Pancreas (tissue), 10 donors: ENCODE measurements at places on chromosomes 1 and 21. TPM values are rescaled to one million over a fixed set of nuclear protein-coding genes. Genes with fewer than 3 reads are reported as not detected.

DNA sequence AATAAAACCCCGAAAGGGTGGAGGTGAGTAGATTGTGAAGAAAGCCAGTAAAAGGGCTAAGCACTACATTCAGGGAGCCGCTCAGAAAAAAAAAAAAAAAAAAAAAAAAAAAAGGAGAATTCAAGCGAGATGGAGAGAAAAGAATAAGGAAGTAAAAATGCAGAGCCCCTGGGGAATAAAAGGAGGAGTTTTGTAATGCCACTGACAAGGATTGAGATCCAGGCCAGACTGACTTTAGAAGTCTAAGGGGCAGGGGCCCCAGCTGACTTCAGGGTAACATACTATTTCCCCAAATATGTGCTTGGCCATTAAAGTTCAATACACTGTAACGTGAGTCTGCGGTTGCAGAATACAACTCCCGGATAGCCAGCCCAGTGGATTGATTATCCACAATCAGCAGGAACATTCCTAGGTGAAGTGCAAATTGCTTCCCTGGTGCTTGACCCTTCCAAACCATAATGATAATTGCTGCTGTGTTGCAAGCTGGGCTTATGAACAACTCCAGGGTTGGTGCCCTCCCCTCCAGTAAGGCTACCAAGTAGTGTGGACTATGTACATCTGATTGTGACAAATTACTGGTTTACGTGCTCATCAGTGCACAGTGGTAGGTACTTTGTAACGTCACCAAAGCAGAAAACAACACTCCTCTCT is 30.7 kb upstream of the RRP15 start:
- H3K4me1 ChIP-seq, result no peaks in the 10 kb centered on the region
- no peaks in the 10 kb centered on the region for H3K36me3 ChIP-seq
- no peak for DNase-seq
- H3K4me3 ChIP-seq, result no peak overlapping the region
- no peak overlapping the region for H3K27ac ChIP-seq

Gene OLFML3
- 11.3 TPM for polyA plus RNA-seq

GRCh38 chr1:6770751-6771440 is 14.4 kb upstream of the CAMTA1 start:
- no peaks in the 10 kb centered on the region for H3K36me3 ChIP-seq
- no peak for DNase-seq
- H3K27ac ChIP-seq, result no peak overlapping the region
- H3K27me3 ChIP-seq, result no peaks in the 10 kb centered on the region
- no peaks in the 10 kb centered on the region for H3K4me1 ChIP-seq

Gene SLC5A3
- 0.49 TPM for polyA plus RNA-seq

GRCh38 chr1:86419277-86419903 is 4.6 kb upstream of the CLCA2 start:
- H3K4me3 ChIP-seq, result no peak overlapping the region
- H3K27ac ChIP-seq, result no peak overlapping the region
- H3K27me3 ChIP-seq, result no peaks in the 10 kb centered on the region

Gene FAM72D
- 0.21 TPM for polyA plus RNA-seq

Gene PTPN7
- polyA plus RNA-seq, result 1.2 TPM

DNA sequence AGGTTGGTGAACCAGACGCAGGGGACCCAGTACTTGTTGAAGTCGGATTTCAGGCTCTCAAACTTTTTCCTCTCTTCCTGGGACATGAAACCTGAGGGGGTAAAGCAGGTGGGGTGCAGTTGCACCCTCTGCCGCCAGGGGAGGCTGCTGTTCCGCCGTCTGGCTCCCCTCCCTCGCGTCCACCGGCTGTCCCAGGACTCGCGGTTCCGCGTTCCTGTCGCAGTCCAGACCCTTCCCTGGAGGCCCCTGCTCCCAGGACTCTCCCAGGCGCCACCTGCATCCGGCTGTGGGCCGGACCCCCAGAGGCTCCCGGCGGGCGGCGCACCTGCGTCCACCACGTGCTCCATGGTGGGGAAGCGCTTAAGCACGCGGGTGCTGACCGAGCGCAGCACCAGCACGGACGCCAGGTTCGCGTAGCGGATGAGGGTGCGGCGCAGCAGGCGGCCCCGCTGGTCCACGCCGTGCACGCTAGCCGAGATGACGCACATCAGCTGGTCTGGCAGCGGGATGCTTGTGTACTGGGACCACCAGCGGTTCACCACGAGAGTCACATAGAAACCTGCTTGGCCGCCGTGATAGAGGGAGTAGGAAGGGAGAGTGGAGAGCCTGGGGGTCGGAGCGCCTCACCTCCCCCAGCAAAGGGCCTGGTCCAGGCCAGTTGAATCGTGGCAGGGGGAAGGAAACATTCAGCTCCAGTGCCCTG is 1.7 kb downstream of the BEST4 start:
- no peaks in the 10 kb centered on the region for H3K4me1 ChIP-seq
- peak overlapping the region; percentile 34 for H3K4me3 ChIP-seq
- no peaks in the 10 kb centered on the region for H3K36me3 ChIP-seq
- H3K27me3 ChIP-seq, result no peaks in the 10 kb centered on the region
- DNase-seq, result peak; percentile 73

Gene MYOG
- 0.07 TPM for polyA plus RNA-seq

GRCh38 chr21:42820616-42821465 is 58.5 kb downstream of the WDR4 start:
- no peak for DNase-seq
- no peaks in the 10 kb centered on the region for H3K4me1 ChIP-seq
- H3K27me3 ChIP-seq, result no peaks in the 10 kb centered on the region
- H3K36me3 ChIP-seq, result no peaks in the 10 kb centered on the region
- no peak overlapping the region for H3K4me3 ChIP-seq

Gene ELAPOR1
- polyA plus RNA-seq, result 82.8 TPM

GRCh38 chr1:37305841-37306240 is 168.5 kb upstream of the ZC3H12A start:
- H3K4me1 ChIP-seq, result no peaks in the 10 kb centered on the region
- no peak for DNase-seq
- no peak overlapping the region for H3K4me3 ChIP-seq
- no peak overlapping the region for H3K27ac ChIP-seq

GRCh38 chr1:156886583-156887281 is 6.8 kb upstream of the PEAR1 start:
- no peaks in the 10 kb centered on the region for H3K36me3 ChIP-seq
- no peak for DNase-seq
- H3K27me3 ChIP-seq, result no peaks in the 10 kb centered on the region
- no peak overlapping the region for H3K4me3 ChIP-seq
- no peaks in the 10 kb centered on the region for H3K4me1 ChIP-seq

Gene TENT5C
- 19.1 TPM for polyA plus RNA-seq

Gene FBLIM1
- polyA plus RNA-seq, result 36.8 TPM

GRCh38 chr1:27144920-27145661 is 9.8 kb downstream of the SLC9A1 start:
- H3K36me3 ChIP-seq, result no peaks in the 10 kb centered on the region
- H3K27me3 ChIP-seq, result no peaks in the 10 kb centered on the region
- H3K27ac ChIP-seq, result no peak overlapping the region
- H3K4me1 ChIP-seq, result no peaks in the 10 kb centered on the region

GRCh38 chr1:183159960-183160359 is 26.1 kb upstream of the LAMC2 start:
- no peaks in the 10 kb centered on the region for H3K36me3 ChIP-seq
- H3K4me1 ChIP-seq, result no peaks in the 10 kb centered on the region
- no peaks in the 10 kb centered on the region for H3K27me3 ChIP-seq
- H3K27ac ChIP-seq, result no peak overlapping the region
- DNase-seq, result peak; percentile 22
- no peak overlapping the region for H3K4me3 ChIP-seq

Gene RXFP4
- not detected for polyA plus RNA-seq

DNA sequence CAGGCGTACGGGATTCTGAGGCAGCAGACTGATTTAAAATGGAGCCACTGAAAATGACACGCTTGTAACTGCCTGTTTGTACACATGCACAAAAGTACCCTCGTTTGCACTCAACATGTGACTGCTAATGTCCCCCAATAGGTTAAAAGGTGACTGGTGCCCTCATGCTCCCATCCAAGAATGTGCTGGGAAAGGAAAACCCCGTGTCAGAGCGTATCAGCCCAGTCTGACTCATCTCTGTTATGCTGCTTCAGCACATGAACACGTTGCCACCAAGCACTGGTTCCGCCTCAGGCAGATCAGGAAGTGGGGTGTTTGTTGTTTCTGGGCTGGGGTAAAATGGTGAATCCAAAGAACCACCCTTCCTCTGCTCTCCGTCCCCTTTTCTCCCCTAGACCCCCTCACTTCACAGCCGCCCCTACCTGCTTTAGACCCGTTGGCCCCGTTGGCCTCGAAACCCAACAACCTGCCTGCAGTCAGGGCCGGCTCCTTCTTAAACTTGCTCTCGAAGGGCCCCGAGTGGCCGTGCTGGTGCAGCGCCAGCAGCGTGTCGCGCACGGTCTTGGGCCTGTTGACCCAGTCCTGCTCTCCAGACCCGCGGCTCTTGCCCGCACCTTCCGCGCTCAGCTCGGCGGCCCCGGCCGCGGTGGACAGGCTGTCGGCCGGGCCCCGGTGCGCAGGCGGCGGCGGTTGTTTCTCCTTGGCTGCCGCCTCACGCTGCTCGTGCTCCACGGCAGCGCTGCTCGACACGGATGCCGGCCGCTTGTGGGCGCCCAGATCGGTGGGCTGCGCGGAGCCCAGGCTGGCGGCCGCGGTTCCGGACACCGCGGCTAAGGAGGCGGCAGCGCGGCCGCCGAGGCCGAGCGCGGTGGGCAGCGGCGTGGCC is 1.7 kb downstream of the IRF2BP2 start:
- H3K27me3 ChIP-seq, result no peaks in the 10 kb centered on the region
- H3K36me3 ChIP-seq, result no peaks in the 10 kb centered on the region
- peak; percentile 82 for DNase-seq
- peaks cover 21% of the 10 kb centered on the region for H3K4me1 ChIP-seq
- peak overlapping the region; percentile 96 for H3K4me3 ChIP-seq

DNA sequence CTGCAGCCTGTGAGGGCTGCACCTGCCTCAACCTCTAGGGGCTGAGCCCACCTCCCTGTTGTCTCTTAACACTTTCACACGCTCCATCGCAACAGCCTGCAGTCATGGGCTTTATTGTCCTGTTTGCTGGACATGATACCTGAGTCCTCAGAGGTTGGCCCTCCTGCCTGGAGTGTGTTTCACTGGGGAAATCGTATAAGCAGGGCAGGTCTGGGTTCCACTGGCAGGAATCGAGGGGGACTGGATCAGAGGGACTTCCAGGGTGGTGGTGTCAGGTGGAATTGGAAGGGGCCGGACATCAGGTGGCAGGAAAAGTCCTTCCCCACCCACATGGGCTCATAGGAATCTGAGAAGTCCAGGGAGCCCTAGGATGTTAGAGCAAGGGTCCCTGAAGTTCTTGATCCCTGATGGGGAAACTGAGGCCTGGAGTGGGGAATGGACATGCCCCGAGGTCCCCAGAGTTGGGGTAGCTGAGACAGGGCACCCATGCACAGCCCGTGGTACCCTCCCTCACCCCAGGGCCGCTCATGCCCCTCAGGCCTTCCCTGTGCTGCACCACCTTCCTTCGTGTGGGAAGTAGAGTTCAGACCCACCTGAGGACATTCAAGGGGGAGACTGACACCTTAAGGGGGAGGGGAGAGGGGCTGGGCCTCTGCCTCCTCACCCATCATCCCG is 66.6 kb downstream of the PIK3CD start:
- H3K27ac ChIP-seq, result no peak overlapping the region
- DNase-seq, result no peak
- H3K36me3 ChIP-seq, result no peaks in the 10 kb centered on the region
- no peak overlapping the region for H3K4me3 ChIP-seq
- no peaks in the 10 kb centered on the region for H3K4me1 ChIP-seq
- H3K27me3 ChIP-seq, result no peaks in the 10 kb centered on the region

DNA sequence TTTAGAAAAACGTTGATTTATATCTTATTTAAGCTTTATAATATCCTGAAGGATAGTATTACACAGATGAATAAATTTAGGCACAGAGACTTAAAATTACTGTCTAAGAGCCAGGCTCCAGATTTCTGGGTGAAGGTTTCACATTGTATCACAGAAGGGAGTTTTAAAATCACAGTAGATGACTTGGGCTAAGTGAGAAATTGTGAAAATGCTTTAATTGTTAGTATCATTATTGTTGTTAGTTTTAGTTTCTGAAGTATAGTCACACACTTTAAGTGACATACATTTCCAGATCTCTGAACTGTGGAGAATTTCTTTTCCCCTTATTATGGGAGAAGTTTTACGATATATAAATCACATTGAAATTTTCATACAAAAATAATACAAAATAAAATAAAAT is 83.5 kb downstream of the NDUFS5 start:
- no peak overlapping the region for H3K4me3 ChIP-seq
- no peak for DNase-seq
- peaks cover 10% of the 10 kb centered on the region for H3K4me1 ChIP-seq
- no peaks in the 10 kb centered on the region for H3K36me3 ChIP-seq

DNA sequence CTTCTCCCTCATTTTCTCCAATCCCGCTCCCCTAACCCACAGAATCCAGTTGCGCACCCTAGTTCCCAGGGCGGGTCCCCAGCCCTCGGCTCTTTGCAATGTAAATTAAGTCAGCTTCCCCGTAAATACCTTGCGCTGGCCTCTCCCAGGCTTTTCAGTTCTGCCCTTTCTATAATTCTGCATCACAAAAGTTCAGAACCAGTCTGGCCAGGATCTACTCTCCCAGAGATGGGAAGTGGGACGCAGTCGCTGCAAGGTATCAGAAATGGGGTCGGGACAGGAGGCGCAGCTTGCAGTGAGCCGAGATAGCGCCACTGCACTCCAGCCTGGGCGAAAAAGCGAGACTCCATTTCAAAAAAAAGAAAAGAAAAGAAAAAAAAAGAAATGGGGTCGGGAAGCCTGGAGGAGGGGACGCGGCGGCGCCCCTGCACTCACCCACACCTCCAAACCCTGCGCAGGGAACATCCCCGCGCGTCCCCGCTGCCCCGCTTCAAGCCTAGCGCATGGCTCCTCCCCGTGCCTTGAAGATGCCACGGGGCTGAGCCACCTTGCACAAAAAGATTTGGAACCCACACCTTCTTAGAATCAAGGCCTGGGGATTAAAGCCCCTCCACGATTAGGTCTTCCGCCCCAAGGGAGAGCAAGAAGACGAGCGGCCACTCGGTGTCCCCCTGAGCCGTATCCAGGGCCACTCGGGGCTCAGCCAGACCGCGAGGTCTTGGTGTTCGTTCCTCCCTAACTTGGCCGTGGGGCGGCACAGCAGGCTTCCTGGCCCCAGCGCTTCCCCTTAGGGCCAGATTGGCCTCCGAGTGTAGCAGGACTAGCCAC is 27.2 kb upstream of the ITLN2 start:
- no peak overlapping the region for H3K4me3 ChIP-seq
- no peak for DNase-seq
- H3K4me1 ChIP-seq, result no peaks in the 10 kb centered on the region
- no peak overlapping the region for H3K27ac ChIP-seq
- no peaks in the 10 kb centered on the region for H3K27me3 ChIP-seq

GRCh38 chr1:168179438-168180147 is 831 bp downstream of the TIPRL start:
- peak overlapping the region; percentile 58 for H3K4me3 ChIP-seq
- no peaks in the 10 kb centered on the region for H3K36me3 ChIP-seq
- peak overlapping the region; percentile 77 for H3K27ac ChIP-seq
- no peaks in the 10 kb centered on the region for H3K4me1 ChIP-seq
- DNase-seq, result no peak
- H3K27me3 ChIP-seq, result no peaks in the 10 kb centered on the region
